ENCODE measurements at places on chromosomes 12 and 14.

GRCh38 chr14:20228681-20229080 is at the start of gene OR11H7:
Gene OR11H7, plus strand, starts transcription at chr14:20228981.
- DNase-seq, result no peak

DNA sequence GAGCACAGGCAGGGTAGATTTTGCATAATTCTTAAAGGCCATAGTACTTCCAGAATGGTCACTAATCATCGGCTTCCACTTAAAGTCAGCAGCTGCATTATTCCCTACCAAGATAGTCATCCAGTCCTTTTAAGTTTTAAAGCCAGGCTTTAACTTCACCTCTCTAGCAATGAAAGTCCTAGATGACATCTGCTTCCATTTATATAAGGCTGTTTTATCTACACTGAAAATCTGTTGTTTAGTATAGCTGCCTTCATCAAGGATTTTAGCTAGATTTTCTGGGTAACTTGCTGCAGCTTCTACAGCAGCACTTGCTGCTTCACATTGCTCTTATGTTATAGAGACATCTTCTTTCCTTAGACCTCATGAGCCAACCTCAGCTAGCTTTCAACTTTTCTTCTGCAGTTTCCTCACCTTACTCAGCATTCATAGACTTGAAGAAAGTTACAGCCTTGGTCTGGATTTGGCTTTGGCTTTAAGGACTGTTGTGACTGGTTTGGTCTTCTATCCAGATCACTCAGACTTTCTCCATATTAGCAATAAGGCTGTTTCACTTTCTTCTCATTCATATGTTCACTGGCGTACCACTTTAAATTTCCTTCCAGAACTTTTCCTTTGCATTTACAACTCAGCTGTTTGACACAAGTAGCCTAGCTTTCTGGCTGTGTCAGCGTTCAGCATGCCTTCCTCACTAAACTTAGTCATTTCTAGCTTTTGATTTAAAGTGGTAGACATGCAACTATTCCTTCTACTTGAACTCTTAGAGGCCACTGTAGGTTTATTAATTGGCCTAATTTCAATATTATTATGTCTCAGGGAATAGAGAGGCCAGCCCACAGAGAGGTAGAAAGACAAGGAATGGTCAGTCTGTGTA is 209.9 kb upstream of the GARIN2 start:
- DNase-seq, result no peak

DNA sequence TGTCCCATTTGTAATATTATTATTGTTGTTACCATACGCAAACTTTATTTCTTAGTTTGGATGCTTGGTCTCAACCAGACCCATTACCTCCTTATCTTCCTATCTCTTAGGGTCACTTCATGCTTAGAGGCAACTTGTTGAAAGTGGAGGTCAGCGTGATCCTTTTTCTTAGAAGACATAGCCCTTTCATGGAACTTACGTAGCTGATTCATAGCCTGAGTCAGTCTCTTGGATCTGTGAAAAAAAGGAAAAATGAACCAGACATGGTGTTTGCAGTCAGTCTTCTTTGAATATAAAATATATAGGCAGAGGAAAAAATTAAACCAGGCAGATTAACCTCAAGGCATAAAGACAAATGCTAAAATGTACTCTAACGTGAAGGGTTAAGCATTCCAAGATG is 613.7 kb downstream of the DIO2 start:
- DNase-seq, result no peak

DNA sequence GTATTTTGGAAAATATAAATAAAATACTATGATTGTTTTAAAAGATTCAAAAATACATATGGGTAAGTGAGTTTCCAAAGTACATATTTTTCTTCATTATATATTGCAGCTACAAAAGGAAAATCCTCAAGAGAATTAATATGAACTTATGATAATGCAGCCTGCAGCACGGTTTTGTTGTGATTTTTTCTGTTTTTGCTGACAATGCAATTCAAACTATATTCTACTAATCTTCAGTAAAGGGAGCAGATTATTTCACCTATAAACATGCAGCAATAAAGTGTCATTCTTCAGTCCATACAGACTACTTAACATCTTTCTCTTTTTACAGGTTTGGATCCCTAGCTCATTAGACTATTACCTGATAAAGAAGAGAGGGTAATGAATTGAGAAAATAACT is 582.1 kb upstream of the MGAT4C start:
- DNase-seq, result no peak

GRCh38 chr12:12564911-12565310 is 2.2 kb upstream of the DUSP16 start:
- DNase-seq, result no peak

DNA sequence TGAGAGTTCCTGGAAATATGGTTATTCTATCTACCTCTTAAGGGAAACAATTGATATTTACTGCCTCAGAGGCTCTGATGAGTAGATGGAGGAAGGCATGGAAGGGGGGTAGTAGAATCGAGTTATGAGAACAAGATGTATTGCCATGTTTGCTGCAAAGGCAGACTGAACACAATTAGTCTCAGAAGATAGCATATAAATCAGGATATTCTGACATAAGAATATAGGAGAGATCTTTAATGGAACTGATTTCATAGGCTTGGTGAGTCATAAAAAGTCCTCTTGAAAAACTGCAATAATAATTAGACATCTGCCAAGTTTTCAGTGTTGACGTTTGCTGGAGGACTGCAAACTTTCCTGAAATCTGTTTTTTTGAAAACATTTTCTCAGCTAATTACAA is 636.1 kb downstream of the TMTC2 start:
- peak; percentile 81 for DNase-seq

DNA sequence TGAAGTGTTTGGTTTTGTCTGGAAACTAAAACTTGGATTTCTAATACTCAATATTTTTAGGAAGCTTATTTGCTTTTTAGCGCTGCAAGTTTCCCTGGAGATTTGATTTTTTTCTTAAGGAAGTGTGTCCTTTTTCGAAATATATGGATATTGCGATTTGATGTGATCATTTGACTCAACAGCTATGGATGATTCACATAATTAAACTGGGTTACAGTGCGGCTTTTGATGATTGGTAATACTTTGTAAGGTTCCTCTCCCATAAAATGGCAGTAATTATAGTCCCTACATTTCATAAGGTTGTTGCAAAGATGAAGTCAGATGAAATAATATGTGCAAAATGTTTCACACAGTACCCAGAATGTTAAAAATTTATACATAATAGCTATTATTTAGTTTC is 13.1 kb downstream of the LDHB start:
- DNase-seq, result no peak

DNA sequence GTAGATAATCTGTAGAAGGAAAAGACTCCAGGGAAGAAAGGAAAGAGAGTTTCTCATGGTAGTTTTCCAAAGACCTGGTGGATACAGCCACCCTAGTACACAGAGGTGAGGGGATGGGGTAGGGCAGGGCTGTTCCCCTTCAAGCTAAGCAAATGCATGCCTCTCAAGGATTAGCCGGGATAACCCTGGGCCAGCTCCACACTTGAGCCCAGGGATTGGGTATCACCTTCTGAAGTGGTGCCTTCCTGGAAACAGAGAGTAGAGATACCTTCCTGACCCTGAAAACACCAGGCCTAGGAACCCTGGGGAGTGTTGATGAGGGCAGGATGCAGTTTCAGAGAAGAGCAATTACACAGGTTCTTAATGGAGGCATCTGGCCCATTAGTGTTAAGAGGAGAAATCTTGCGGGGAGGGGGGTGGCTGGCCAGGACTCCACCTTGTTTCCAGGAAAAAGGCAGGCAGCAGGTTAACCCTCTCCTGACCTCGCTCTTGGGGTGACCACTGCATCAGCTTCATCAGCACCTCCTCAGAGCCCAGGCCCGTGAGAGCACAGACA is 106.9 kb upstream of the TMEM233 start:
- no peak for DNase-seq

DNA sequence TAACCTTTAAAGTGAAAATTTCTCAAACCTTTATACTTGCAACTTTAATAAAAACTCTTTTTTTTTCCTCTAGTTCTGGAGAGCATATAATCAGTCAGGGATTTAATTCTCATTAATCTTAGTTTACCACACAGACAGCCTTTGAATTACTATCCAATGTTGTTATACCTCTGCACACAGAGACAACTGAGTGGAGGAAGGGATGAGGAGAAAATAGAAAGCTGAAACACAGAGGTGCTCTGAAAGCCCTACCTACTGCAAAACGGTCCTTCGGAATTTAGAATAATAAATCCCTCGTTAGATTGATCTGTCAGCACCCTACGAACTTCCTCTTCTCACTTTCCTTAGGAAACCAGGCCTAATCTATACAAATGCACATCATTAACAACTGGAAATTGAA is 122.1 kb downstream of the STXBP6 start:
- no peak for DNase-seq

DNA sequence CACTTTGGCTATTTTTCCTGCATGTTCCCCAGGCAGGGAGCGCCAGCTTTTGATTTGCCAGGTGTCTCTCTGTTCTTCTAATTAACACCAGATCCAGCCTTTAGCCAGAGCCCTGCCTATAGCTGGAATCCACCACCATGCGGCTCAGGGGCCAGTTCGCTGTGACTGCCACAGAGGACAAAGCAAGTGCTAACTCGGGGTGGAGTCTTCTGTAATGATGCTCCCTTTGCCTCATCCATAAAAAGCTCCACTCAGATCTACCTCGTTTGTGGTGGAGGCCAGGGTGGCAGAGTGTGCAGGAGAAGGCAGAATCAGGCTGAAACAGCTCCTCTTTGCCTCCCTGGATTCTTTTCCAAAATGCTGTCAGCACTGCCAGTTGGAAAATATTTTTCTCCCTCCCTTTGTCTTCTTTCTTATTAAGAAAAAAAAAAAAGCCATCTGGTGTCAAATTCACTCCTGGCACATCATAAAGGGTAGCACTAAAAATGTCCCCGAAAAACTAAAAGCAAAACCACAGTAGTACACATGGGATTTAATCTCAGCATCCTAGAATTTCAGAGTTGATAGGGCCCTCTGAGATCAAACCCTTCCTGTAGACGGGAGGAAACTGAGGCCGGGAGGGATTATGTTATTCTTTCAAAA is 18.0 kb upstream of the CTDSP2 start:
- DNase-seq, result no peak

- DNase-seq, result no peak
Observed at GRCh38 chr12:56990648-56991318, 15.6 kb downstream of the ZBTB39 start.

Measured in SK-N-DZ (cell line).